CD4-positive, CD25-positive, alpha-beta regulatory T cell (primary cell): ENCODE measurements at places on chromosomes 1 and 21. TPM values are rescaled to one million over a fixed set of nuclear protein-coding genes. Genes with fewer than 3 reads are reported as not detected.
A peak's percentile ranks its signal among the peaks of the same experiment; 100 is the strongest.

The VASH2 gene
- total RNA-seq, result 1.7 TPM

The INAVA gene
- not detected for total RNA-seq

The BGLAP gene
- total RNA-seq, result 1.1 TPM

The GOLT1A gene
- total RNA-seq, result not detected

The PFKL gene
- 204 TPM for total RNA-seq

The AK5 gene
- 7.3 TPM for total RNA-seq

The MROH9 gene
- not detected for total RNA-seq

GRCh38 chr1:59122527-59122926, 174.4 kb upstream of the FGGY start:
- H3K27ac ChIP-seq, result no peak overlapping the region
- DNase-seq, result no peak
- H3K27me3 ChIP-seq, result peaks cover 21% of the 10 kb centered on the region
- H3K4me1 ChIP-seq, result no peaks in the 10 kb centered on the region

DNA sequence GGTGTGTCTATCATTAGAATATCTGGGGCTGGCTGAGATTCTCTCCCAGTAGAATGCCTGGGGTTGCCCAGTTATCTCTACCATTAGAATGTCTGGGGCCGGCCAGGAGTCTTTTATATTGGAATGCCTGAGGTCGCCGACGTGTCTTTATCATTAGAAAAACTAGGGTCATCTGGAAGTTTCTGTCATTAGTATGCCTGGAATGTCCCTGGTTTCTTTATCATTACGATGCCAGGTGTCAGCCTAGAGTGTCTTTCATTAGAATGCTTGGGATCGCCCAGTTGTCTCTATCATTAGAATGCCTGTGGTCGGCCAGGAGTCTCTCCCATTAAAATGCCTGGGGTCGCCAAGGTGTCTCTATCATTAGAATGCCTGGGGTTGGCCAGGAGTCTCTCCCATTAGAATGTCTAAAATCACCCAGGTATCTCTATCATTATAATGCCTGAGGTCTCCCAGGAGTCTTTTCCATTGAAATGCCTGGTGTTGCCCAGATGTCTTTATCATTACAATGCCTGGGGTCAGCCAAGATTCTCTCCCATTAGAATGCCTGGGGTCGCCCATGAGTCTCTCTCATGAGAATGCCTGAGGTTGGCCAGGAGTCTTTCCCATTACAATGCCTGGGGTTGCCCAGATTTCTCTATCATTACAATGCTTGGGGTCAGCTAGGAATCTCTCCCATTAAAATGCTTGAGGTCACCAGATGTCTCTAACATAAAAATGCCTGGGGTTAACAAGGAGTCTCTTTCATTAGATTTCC, 53.2 kb downstream of the RNF187 start:
- H3K27ac ChIP-seq, result no peak overlapping the region
- H3K27me3 ChIP-seq, result no peaks in the 10 kb centered on the region
- H3K36me3 ChIP-seq, result no peaks in the 10 kb centered on the region
- no peaks in the 10 kb centered on the region for H3K4me1 ChIP-seq
- no peak overlapping the region for H3K4me3 ChIP-seq

GRCh38 chr1:228511546-228512445, 24.6 kb downstream of the RNF187 start:
- no peaks in the 10 kb centered on the region for H3K27me3 ChIP-seq
- H3K4me3 ChIP-seq, result no peak overlapping the region
- no peak for DNase-seq
- no peaks in the 10 kb centered on the region for H3K4me1 ChIP-seq
- no peaks in the 10 kb centered on the region for H3K36me3 ChIP-seq
- H3K27ac ChIP-seq, result no peak overlapping the region

DNA sequence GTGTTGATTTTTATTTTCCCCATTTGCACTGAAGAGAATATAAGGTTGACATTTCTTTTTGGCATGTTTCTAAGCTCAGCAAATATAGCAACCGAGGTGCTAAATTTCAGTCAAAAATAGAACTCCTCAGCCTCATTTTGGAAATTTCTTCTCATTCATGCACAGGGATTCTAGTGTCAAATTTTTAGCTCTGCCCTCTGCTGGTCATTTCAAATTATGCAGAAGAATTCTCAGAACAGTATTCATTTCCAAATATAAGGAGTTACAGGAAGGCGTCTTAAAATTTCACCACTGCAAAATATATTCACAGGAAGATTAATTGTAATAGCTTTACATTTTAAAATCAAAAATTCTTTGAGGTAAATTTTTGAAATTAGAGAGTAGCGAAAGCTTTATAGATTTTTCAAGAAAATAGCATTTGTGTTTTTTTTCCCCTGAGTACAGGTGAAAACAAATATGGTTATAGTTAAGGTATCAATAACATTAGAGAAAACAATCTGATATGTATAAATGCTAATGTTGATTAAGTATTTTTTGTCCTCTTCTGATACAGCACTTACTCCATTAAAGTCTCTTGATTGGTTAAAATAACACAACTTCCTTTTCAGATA, 57.9 kb downstream of the FMN2 start:
- no peak for DNase-seq
- H3K27ac ChIP-seq, result no peak overlapping the region
- no peaks in the 10 kb centered on the region for H3K36me3 ChIP-seq
- H3K4me1 ChIP-seq, result no peaks in the 10 kb centered on the region
- H3K27me3 ChIP-seq, result no peaks in the 10 kb centered on the region

GRCh38 chr1:151325646-151326429, 1.4 kb downstream of the PI4KB start:
- H3K27me3 ChIP-seq, result no peaks in the 10 kb centered on the region
- H3K4me1 ChIP-seq, result peaks cover 38% of the 10 kb centered on the region
- peak overlapping the region; percentile 94 for H3K4me3 ChIP-seq
- peak overlapping the region; percentile 93 for H3K27ac ChIP-seq

DNA sequence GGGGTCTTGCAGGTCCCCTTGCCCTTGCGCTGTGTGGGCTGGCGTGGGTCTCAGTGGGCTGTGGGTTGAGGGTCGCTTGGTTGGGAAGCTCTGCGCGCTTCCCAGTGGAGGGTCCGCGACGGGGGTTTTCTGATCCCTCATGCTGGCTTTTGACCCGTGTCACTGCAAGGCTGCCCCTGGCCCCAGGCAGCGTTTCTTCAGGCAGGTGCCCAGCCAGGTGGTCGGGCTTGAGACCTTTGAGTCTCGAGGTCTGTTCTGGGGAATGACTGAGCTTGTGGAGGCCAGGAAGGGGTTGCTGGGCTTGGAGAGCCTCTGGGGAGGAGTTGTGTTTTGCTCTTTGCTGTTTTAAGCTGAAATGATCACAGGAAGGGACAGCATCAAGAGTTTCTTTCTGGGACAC, 5.3 kb downstream of the SKI start:
- H3K27me3 ChIP-seq, result no peaks in the 10 kb centered on the region
- no peak for DNase-seq
- peak overlapping the region; percentile 84 for H3K27ac ChIP-seq
- peak overlapping the region; percentile 66 for H3K4me3 ChIP-seq
- H3K4me1 ChIP-seq, result peaks cover 83% of the 10 kb centered on the region
- H3K36me3 ChIP-seq, result no peaks in the 10 kb centered on the region

- no peaks in the 10 kb centered on the region for H3K27me3 ChIP-seq
- DNase-seq, result no peak
- H3K4me1 ChIP-seq, result no peaks in the 10 kb centered on the region
- no peaks in the 10 kb centered on the region for H3K36me3 ChIP-seq
- no peak overlapping the region for H3K4me3 ChIP-seq
These were observed 48.7 kb downstream of the NPHP4 start for GRCh38 chr1:5943343-5944124.

DNA sequence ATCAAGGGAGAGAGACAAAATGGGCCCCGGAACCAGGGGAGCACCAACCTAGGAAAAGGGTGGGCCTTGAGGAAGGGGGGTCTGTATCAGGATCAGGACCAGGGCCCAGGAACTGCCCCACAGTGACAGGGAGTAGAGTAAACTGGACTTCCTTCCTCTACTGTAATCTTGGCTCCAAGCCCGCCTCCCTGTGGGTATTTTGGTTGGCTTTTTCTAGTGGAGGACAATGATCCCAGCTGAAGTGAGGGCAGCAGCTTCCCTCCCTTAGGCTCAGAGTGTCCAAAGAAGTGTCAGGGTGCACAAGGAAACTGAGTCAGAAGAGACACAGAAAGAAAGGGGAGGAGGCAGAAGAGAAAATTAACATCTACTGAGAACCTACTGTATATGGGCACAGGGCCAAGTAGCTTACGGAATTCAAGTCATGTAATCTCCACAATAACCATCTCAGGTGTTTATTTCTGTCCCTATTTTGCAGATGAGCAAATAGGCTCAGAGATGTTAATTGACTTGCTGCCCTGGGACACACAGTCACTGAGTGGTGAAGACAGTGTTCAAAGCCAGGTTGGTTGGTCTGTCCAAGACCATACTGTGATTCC, 4.8 kb downstream of the UBQLN4 start:
- no peak overlapping the region for H3K27ac ChIP-seq
- peaks cover 3% of the 10 kb centered on the region for H3K36me3 ChIP-seq
- no peaks in the 10 kb centered on the region for H3K27me3 ChIP-seq
- no peaks in the 10 kb centered on the region for H3K4me1 ChIP-seq
- H3K4me3 ChIP-seq, result no peak overlapping the region

GRCh38 chr1:54940042-54940441, 40.4 kb upstream of the TMEM61 start:
- peaks cover 2% of the 10 kb centered on the region for H3K4me1 ChIP-seq
- no peak overlapping the region for H3K27ac ChIP-seq
- DNase-seq, result no peak
- H3K36me3 ChIP-seq, result no peaks in the 10 kb centered on the region

DNA sequence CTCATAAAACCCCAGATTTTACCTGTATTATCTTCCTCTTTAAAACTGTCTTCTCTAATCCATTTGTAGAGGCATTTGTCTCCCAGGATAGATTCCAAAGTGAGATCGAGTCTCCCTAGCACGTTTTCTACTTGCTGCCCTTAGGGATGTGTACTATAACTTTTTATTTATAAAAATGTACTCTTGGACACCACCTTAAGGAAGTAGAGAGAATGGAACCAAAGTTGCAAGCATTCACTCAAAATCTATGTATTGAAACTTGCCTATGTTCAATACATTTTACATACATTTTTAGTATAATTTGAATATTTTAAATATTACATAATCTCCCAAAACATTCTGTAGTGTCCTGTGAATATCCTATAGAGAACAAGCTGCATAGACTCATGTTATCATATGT, 842 bp upstream of the SPRR2A start:
- no peaks in the 10 kb centered on the region for H3K4me1 ChIP-seq
- H3K27ac ChIP-seq, result no peak overlapping the region
- no peaks in the 10 kb centered on the region for H3K36me3 ChIP-seq
- peaks cover 4% of the 10 kb centered on the region for H3K27me3 ChIP-seq
- DNase-seq, result no peak

DNA sequence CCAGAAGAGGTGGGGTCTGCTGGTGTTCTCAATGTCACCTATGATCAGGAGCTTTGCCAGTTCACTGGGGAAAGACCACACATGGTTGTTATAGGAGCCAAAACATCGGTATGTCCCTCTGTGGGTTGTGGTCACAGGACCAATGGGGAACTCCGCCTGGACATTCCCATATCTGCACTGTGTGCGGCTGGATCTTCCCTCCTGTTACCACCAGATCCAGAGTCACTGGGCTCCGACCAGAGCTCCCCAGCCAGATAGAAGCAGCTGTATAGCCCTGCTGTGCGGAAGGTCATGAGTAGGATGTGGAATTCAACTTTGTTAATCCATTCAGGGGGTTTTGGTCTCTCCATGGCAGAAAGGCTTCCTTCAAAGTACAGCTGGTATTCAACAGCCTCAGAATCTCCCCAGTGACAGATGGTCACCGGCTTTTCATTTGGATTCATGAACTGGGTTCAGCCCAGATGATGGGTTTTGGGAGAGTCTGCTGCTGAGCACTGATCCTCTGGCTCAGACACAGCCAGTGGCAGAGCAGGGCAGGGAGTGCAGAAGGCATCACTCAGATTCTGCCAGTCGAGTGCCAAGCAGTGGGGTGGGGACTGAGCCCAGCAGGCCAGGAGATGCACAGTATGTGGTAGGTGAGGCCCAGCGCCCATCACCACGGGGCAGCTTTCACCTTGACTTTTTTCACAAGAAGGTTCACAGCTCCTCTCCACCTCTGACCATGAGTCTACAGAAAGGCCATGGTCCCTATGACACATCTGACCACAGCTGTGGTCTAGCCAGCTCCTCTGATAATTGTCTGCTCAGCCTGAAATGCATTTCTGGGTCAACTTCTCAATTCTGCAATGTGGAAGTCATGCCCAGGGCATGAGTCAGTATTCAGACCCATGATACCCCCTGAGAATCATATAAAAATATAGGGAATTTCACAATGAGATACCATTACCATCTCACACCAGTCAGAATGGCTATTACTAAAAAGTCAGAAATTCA, 2.9 kb upstream of the SHCBP1L start:
- H3K36me3 ChIP-seq, result no peaks in the 10 kb centered on the region
- H3K27me3 ChIP-seq, result no peaks in the 10 kb centered on the region
- no peaks in the 10 kb centered on the region for H3K4me1 ChIP-seq
- no peak overlapping the region for H3K4me3 ChIP-seq
- H3K27ac ChIP-seq, result no peak overlapping the region

- H3K36me3 ChIP-seq, result no peaks in the 10 kb centered on the region
- DNase-seq, result no peak
- H3K4me3 ChIP-seq, result no peak overlapping the region
- peaks cover 24% of the 10 kb centered on the region for H3K4me1 ChIP-seq
- H3K27ac ChIP-seq, result no peak overlapping the region
These were observed 1.7 kb downstream of the TFAP2E start for GRCh38 chr1:35574655-35575415.

- H3K27me3 ChIP-seq, result peaks cover 3% of the 10 kb centered on the region
- H3K27ac ChIP-seq, result no peak overlapping the region
- no peak for DNase-seq
- no peaks in the 10 kb centered on the region for H3K36me3 ChIP-seq
These were observed 16.7 kb downstream of the PKP1 start for GRCh38 chr1:201299968-201300367.

DNA sequence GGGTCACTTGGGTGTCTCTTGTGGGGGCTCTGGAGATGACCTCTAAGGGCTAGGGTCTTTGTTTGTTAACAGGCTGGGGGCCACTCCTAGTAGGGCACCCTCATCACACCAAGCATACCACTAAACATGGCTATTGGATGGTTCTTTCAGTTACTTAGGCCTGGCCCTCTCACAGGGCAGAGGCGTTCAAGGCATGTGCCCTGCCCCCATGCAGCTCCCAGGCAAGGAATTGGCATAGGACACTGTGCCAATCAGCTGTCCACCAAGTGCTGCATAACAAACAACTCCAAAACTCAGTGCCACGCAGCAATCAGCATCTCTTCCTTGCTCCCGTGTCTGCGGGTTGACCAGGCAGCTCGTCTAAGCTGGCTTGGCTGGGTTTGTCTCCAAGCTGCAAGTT, 2.1 kb upstream of the KCNAB2 start:
- H3K36me3 ChIP-seq, result peaks cover 78% of the 10 kb centered on the region
- H3K4me1 ChIP-seq, result peaks cover 4% of the 10 kb centered on the region
- no peak for DNase-seq
- no peak overlapping the region for H3K27ac ChIP-seq
- no peak overlapping the region for H3K4me3 ChIP-seq
- H3K27me3 ChIP-seq, result no peaks in the 10 kb centered on the region
